CD4-positive, alpha-beta memory T cell (primary cell): ENCODE measurements at places on chromosomes 6 and 20.

DNA sequence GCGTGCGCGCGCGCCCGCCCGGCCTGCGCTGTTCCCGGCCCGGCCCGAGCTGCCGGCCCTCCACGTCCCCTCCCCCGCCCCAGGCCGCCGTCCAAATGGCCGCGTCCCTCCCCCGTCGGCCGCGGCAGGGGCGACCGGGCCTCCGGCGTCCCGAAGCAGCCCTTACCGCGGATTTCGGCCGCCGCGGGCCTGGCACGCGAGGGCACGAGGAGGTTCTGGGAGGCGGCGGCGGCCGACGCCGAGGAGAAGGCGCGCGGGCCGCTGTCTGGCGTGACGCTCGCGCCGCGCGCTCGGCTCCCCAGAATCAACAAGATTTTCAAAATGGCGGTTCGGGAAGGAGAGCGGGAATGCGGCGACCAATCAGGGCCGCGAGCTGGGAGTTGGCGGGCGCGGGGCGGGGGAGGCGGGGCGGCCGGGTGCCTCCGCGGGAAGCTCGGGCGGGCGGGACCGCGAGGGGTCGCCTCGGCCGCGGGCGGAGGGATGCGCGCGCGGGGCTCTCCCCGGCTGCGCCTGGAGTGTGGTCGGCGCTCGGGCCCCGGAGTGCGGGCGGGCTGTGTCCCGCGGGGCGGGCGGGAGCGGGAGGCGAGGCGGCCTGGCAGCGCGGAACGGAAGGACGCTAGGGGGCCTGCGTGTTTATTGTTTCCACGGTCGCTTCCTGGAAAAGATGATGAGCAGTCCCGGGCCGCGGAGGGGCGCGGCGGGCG, at the start of gene DEK:
TSS of gene DEK (minus strand) at position 312 of the 704 bp plus-strand sequence. CDS start 543 bp downstream, outside the sequence.
- DNase-seq: peak; percentile 84

DNA sequence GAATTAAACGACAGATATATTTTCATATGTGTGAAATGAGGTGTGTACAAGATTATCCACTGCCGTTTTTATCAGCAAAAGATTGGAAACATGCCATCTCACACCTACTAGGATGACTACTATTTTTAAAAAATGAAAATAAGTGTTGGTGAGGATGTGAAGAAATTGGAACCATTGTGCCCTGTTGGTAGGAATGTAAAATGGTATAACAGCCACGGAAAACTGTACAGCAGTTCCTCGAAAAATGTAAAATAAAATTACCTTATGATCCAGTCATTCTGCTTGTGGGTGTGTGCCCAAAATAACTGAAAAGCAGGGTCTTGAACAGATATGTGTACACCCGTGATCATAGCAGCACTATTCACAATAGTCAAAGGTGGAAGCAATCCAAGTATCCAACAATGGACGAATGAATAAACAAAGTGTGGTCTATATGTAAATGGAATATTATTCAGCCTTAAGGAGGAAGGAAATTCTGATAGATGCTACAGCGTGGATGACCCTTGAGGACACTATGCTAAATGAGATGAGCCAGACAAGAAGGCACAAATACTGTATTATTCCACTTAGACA, 27.0 kb upstream of the CCN5 start:
- no peak for DNase-seq

DNA sequence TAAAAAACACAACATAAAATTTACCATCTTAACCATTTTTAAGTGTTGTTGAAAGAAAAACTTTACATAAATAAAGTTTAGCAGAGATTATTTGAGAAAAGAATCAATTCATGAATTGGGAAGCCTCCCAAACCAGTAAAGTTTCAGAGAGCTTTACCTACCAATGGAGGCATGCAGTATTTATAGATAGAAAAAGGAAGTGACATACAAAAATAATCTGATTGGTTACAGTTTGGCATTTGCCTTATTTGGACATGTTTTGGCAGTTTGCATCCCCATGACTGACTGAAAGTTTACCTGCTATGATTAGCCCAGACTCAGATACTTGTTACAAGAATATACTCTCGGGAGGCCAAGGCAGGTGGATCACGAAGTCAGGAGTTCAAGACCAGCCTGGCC, 3.7 kb upstream of the CMTR1 start:
- DNase-seq: no peak

DNA sequence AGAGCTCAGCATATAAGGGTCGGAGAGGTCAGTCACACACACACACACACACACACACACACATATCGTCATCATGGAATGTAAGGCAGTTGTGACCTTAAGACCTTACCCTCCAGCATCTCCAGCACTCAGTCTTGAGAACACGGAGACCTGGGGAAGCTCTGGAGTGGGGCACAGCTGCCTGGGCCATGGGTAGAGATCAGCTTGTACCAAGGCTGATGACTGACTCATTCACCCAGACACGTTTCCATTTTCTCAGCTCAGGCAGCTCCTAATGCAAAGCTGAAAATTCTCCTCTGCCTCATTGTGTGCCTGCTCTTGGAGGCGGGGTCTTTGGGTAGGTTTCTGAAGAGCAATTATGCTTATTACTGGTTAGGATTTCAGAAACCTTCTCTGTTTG, 38.3 kb upstream of the PDYN start:
- no peak for DNase-seq
